ENCODE measurements at places on chromosomes 6 and 20.

DNA sequence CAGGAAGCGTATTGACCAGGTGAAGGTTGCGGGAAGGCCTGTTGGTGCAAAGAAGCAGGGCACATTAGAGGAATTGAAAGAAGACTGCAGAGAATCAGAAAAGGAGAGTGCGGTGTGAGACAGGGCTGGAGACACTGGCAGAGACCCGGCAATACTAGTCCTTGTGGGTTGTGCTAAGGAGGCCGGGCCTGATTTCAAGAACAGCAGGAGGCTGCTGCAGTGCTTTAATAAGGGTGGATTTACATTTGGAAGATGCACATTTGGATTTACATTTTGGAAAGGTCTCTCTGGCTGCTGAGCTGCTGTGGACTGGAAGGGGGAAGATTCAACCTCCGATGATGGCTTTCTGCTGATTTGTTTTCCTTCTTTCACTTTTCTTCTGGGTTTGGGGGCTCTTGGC is 167.8 kb downstream of the SLC24A3 start:
- no peak for DNase-seq

DNA sequence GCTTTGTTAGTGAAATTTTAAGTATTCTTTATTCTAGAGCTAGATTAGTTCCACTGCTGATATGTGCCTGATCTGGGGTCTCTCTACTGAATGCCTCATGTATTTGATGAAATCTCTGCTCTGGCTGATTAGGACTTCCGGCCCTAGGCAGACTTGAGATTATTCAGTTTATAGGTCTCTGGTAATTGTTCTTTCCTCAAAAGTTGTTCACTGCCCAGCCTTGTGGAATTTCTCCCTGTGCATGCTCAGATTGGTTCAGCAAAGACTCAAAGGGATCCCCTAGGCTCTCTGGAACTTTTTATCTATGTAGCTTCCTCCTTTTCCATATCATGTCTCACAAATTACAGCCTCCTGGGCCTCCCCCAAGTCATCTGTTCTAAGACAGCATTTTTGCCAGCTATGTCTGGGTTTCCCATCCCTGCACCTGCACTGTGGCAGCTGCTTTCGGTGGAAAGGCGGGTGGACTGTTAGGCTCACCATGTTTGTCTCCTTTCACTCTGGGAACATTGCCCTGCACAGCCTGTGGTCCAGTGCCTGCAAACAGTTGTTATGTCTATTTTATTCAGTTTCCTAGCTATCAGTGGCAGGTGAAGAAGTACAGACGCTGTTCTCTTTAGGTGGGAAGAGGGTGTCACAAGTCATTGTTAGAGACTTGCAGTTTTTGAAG is 73.7 kb downstream of the RPP40 start:
- no peak for DNase-seq

GRCh38 chr6:132952031-132952867 is 137.9 kb downstream of the RPS12 start:
- no peak for DNase-seq

GRCh38 chr6:130969166-130969565 is 93.9 kb downstream of the EPB41L2 start:
- no peak for DNase-seq

DNA sequence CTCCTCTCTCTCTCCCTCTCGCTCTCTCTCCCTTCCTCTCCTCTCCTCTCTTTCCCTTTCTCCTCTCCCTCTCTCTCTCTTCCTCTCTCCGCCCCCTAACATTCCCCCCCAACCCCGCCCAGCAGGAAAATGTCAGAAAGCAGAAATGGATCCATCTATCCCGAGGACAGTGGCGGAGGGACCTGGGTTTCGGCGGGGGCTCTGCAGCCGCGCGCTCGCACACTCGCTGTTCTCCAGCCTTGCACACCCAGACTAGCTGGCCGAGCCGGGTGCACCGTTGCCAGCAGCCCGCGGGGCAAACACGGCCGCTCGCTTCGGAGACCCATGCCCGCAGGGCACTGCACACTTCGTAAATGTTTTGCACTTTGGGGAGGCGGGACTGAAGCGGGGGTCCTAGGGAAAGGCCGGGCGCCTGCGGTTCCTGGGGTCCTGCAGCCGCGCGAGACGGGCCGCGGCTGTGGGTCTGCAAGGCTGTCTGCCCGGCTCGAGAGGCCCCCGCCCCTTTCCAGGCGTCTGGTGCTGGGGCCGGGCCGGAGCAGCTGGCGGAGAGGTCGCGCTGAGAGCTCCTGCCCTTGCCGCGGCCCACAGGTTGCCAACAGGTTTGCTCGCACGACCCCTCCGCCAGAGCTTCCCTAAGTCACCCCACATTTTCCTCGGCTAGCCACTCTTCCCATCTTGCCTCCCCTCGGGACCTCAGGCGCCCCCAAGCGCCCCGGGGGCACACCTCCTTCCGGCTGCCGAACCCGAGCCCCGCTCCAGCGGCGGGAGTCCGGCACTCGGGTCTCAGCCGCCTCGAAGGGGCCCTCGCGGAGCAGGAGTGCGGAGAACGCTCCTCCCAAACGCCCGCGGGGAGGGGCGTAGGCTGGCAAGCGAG is 818 bp upstream of the MDGA1 start:
- DNase-seq, result peak; percentile 48

DNA sequence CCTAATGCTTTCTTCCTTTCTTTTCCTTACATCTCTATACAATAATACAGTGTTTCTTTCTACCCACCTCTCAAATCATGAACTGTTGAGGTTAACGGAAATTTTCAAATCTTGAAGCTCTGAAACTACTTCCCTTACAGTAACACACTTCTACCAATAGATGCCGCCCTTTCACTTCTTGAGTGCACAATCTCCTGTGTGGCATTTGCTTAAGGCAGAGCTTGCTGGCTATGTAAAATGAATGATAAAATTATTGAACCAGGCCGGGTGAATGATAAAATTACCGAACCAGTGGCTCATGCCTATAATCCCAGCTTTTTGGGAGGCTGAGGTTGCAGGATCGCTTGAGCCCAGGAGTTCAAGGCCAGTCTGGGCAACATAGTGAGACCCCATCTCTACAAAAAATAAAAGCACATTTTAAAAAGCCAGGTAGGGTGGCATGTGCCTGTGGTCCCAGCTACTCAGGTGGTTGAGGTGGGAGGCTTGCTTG is 56.8 kb downstream of the KCNS1 start:
- no peak for DNase-seq

DNA sequence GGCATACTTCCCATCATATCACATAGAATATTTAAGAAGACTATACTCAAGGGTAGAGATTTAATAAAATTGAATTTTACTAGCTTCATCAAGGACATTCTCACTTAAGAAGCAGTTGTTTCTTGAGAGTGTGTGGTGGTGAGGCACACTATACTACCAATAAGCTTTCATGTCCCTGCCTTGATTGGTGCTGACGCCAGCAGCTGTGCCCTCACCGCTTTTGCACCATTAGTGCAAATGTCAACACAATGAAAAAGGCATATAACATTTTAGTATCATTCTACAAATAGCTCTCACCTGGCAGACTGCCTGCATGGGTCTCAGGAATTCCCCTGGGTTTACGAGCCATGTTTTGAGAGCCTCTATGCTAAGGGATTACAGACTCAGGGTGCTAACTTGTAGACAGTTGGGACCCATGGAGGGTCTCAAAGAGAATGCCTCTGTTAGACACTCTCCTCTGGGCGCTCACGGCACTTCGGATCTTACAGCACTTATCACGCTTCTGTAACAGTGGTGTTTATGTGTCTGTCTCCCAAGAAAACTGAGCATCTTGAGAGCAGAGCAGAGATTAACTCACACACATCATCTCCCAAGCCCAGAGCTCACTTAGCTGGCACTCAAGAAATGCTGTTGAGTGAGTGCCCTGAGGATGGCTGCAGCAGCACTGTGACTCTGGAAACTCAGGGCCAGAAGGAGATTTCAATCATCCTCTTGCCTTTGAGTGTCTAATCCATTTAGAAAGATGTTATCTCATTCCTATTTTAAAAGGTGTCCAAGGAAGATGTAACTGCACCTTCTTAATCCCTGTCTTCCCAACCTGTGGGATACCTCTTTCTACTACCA is 143.3 kb upstream of the GPR6 start:
- DNase-seq, result no peak

- no peak for DNase-seq
These were observed 5.2 kb upstream of the XKR7 start for GRCh38 chr20:31962761-31963160.

GRCh38 chr20:41154436-41155176 is 17.3 kb downstream of the PLCG1 start:
- DNase-seq, result no peak

DNA sequence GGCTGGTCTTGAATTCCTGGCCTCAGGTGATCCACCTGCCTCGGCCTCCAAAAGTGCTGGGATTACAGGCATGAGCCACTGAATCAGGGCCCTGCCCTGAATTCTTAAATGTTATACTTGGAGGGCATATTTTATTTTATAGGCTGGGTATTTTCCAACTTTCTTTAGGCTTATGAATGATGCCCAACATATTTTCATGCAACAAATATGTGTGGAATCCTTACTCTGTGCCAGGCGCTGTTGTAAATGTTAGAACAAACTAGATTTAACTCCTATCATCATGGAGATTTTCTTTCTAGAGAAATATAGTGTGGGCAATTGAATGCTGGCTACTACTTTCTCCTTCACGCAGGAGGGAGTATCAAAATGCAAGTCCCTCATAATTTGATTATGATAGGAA is 71.2 kb downstream of the SAMD5 start:
- no peak for DNase-seq

- DNase-seq, result no peak
These were observed 114.6 kb upstream of the RIPOR2 start for GRCh38 chr6:25050356-25050755.
